ENCODE measurements at places on chromosomes 1 and 21.

- DNase-seq: no peak
Observed at GRCh38 chr21:41885341-41886024, 6.3 kb upstream of the PRDM15 start.

DNA sequence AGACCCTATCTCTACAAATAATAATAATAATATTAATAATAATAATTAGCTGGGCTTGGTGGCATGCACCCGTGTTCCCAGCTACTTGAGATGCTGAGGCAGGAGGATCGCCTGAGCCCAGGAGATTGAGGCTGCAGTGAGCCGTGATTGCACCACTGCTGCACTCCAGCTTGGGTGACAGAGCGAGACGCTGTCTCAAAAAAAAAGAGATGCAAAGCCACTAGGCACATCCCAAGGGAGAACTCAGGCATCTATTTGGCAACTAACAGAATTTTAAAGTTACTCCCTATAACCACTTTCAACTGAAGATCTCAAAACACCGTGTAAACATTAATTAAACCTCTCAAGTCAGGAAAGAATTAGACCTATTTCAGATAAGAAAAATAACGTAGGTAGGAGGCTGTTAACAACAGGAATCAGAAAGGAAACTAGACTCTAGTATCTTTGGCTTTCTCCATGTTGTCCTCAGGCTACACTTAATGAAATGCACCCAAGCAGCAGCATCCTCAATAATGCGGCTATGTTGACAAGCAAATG lies 3.7 kb downstream of the RNF19B start:
- no peak for DNase-seq

- DNase-seq: no peak
Observed at GRCh38 chr1:61463220-61463619, 261.7 kb downstream of the TM2D1 start.

DNA sequence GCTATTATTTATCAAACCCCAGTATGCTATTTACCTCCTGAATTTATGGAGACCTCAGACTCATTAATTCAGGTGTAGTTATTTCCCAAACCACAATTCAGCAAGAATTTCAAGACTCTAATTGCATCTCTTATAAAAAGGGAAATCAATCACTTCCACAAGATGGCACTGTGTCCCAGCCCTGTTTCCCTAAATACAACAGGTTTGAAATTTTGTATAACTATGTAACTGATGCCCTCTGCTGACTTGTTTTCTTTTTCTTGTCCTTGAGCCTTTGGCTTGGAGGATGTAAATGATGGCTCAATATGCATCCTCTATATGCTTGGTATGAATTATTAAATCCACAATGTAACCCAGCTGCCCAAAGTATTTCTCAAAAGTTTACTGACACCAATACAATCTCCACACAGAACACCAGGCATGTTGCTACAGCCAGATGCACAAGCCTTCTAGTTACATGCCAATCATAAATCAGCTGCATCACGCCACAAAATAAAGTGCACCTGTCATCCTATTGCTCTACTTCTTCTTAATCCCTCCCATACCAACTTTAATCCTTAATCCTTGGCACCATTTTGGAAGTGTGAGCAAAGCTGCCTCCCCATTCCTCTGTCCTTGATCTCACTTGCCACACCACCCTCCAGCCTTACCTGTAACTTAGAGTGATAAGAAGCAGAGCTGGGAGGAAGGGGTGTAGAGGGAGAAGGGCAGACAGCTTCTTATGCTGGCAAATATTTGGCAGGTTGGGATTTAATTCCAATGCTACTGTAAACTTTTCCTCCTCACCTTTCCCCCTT lies 9.0 kb downstream of the C1orf105 start:
- peak; percentile 52 for DNase-seq

DNA sequence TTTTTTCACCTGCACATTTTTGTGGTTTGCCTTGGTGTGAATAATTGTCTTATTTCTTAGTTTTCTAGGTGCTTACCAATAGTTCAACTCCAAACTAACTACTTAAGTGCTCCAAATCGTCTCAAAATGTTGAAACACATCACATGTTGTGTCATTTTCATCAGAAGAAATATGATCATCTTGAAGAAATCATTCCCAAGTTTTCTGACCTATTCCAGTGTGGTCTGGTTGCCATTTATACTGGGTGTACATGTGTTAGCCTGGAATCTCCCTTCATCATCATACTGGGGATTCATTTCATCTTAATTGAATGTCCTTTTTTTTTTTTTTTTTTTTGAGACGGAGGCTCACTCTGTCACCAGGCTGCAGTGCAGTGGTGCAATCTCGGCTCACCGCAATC lies 67.0 kb downstream of the EIF2B3 start:
- no peak for DNase-seq

Data from HFF-Myc (cell line).